ENCODE measurements at places on chromosomes 5 and 9.

DNA sequence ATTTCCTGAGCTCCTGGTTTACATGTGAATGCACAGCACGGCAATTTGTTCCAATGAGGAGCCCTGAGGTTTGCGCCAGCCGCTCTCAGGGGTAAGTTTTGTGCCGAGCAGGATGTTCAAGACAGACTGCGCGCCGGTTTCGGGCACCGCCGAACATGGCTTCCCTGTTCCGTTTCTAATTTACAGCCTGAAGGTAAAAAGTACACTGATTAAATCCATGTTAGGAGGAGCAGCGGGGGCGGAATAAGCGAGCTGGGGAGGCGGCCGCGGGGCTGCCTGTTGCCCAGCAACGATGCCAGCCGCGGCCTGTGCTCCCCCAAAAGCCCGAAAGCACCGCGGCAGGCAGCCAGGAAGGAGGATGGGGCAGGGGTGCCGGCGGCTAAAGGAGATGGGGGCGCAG, 6.4 kb downstream of the SOWAHA start:
- no peak for DNase-seq

- no peak for DNase-seq
These were observed 145.4 kb downstream of the GABBR2 start for GRCh38 chr9:98563212-98563907.

DNA sequence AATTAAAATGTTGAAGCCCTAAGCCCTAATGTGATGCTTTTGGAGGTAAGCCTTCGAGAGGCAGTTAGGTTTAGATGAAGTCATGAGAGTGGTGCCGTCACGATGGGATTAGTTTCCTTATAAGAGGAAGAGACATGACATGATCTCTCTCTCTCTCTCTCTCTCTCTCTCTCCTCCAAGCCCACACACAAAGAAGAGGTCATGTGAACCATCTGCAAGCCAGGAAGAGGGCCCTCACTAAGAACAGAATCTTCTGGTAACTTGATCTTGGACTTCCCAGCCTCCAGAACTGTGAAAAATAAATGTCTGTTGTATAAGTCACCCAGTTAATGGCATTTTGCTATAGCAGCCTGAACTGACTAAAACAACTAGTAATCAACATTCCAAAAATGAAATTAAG, 175.5 kb downstream of the GNA14 start:
- no peak for DNase-seq

DNA sequence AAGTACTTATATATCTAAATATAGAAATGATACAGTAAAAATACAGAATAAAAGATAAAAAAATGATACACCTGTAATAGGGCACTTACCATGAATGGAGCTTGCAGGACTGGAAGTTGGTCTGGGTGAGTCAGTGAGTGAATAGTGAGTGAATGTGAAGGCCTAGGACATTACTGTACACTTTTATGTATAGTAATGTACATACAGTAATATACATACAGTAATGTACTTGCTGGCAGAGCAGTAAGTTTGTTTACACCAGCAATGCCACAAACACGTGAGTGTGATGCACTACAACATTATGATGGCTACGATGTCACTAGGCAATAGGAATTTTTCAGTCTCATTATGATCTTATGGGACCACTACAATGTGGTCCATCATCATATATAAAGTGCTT, 34.2 kb downstream of the SUSD1 start:
- DNase-seq = no peak

DNA sequence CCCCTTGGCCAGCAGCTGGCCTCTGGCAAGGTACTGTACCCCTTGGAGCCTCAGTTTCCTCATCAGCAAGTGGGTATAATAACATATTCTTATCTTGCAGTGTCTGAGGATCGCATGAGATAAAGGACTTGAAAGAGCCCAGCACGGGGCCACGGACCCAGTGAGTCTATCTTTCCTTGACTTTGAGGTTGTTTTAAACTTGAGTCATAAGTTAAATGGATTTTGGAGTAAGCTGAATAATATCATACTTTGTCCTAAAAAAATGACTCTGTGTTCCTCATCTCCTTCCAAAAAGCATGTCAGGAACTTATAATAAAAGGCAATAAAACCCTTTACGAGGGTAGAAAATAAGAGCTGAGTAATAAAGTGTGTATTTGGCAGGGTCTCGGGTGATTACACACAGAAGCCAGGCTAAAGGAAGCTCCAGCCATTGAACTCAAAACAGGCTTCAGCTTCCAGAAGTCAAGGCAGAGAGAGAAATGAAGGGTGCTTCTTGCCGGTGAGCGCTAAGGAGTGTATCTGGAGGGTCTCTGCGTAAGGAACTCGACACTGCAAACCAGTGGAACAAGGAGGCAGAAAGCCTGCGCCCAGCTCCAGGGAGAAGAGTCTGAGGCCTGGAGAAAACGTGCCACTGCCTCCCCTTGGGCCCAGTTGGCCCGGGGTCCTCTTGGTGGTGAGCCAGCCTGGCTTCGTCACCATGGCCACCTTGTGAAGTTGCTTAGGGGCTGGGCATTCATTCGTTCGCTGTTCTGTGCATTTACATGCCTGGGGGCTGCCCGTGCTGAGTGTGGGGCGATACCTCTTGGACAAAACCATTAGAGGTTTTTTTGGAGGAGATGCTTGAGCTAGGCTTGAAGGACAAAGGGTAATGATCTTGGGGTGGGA, 72.4 kb upstream of the PHYKPL start:
- DNase-seq = no peak

DNA sequence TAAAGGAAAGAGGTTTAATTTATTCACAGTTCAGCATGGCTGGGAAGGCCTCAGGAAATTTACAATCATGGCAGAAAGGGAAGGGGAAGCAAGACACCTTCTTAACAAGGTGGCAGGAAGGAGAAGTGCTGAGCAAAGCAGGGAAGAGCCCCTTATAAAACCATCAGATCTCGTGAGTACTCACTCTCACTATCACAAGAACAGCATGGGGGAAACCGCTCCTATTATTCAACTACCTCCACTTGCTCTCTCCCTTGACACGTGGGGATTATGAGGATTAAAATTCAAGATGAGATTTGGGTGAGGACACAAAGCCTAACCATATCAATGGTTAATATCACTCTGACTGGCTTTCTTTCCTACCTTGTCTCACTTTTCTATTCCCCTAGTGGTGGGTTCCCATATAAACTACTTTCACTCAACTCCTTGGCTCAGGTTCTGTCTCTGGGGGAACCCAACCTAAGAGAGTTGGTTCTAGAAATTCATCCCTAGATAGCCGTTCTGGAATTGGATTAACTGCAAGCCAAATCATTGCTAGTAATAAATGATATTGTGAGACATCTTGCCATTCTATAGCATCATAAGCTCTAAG, 749.8 kb upstream of the GRAMD2B start:
- no peak for DNase-seq

DNA sequence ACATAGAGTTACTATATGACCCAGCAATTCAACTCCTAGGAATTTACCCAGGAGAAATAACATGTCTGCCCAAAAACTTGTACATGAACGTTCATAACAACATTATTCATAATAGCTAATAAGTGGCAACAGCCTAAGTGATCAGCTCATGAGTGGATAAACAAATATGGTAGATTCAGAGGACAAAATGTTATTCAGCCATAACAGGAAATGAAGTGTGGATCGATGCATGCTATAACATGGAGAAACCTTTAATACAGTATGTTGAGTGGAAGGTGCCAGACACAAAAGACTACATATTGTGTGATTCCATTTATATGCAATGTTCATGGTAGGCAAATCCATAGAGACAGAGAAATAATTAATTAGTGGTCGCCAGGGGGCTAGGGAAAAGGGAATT, 22.3 kb upstream of the NR3C1 start:
- no peak for DNase-seq

- DNase-seq = no peak
These were observed 159.0 kb upstream of the SLC12A2 start for GRCh38 chr5:127924606-127925005.

GRCh38 chr5:55541056-55541635, 6.4 kb upstream of the PLPP1 start:
- DNase-seq = no peak

DNA sequence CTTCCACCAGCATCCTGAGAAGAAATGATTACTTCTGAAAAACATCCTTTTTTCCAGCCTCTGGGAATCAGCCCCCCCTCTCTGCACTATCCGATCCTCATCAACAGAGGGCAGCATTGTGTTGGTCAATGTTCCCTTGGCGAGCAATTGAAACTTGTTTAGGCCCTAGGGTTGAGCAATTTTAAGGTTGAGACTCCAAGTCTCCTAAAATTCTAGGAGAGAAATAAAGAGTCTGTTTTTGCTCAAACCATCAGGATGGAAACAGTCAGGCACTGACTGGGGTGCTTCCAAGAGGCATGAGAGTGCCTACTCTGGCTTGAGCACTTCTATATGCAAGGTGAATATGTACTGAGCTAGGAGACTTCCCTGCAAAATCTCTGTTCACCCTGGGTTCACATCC, 12.4 kb upstream of the CYFIP2 start:
- DNase-seq = no peak

- no peak for DNase-seq
These were observed 126.0 kb upstream of the FAM120A start for GRCh38 chr9:93325307-93326035.

GRCh38 chr5:24624872-24625271, 19.9 kb downstream of the CDH10 start:
- no peak for DNase-seq

- DNase-seq = no peak
These were observed 73.5 kb upstream of the ALDH1A1 start for GRCh38 chr9:73026375-73026774.

DNA sequence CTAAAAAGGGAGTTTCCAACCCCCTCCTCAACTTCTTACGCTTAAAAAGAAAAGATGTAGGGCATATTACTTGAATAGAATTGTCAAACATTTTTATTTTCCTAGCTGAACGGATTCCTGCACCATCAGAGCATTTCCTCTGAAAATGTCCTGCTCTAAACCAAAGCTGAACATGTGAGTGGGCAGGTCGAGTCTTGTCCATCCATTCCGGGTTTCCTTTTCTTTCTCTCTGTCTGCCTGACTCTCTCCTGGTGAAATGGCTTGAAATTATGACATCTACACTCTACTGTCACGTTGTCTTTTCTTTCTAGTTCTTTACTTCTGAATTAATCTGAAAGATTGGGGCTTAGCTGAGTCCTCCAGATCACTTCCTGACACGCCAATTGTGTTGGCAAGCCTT, 39.2 kb upstream of the PTPN3 start:
- DNase-seq = no peak

DNA sequence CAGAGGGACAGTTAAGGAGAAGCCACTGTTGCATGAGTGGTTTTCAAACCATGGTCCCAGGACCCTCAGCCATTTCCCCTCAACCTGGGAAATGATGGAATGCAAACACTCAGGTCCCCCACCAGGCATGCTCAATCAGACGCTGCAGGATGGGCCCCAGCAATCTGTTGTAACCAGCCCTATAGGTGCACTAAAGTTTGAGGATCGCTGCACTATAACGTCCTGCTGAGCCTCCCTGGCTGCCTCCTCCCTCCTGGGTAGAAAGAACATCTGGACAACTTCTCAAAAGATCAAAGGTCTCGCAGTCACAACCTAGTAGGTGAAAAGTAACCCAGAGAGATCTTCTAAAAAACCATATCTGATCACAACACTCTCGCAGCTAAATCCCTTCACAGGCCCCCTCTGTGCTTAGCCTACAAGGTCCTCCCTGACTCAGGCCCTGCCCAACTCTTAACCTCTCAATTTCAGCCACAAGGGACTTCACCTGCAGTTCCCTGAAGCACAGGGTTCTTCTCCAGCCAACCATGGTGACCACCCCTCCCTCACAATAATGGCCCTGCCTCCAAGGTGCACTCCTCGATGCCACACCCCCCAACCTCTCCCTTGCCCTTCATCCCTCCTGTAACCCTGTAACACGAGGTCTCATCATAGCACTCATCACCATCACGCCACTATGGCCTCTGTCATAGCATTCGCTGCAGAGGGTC, 3.5 kb downstream of the SHB start:
- no peak for DNase-seq

- no peak for DNase-seq
These were observed 10.8 kb downstream of the FBXO38 start for GRCh38 chr5:148394587-148395019.

GRCh38 chr9:69470186-69470977, 145.4 kb downstream of the ENTREP1 start:
- no peak for DNase-seq

DNA sequence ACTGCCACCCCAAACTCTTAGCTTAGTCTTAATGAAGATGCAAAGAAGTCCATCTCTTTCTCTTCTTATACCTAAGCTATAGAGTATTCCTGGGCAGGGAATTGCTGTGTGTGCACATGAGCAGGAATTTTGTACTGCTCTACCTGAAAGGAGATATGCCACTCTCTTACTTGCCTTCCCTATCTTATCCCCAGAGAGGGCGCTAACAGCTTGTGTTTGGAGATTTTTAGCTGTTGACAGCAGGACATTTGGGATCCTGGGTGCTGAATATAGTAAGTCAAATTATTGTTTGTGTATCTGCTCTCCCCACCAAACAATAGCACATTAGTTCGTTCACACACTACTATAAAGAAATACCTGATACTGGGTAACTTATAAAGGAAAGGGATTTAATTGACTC, 159.5 kb downstream of the GABRG2 start:
- no peak for DNase-seq

- DNase-seq = no peak
These were observed 257.9 kb downstream of the DOCK8 start for GRCh38 chr9:472479-473075.

DNA sequence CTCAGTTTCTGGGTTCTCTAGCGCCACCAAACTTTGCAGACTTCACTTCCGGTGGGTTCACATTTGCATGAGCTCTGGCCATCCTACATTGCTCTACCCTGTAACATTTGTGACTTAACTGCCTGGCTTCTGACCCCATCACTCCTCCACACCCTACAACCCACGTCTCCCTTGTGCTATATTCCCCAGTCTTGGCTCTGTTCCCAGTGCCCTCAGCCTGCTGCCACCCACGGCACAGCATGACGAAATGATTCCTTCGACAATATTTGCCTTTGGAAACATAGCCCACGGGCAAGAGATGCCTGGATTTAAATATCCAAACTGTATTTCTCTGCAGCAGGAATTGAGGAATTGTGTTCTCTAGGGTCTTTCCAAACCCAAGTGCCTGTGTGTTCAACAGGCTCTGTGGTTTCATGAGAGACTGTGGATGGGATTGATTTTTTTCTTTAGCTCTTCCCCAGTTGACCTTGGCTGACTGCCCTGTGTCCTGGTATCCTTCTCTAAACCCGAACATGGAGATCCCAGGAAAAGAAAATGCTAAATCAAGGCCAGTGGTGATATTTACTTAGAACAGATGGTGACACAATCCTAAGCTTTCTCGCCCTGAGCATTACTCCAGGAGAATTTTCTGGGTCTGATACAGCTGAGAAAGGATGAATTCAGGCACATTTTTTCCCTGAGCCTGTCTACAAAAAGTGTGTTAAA, 44.4 kb upstream of the GRIA1 start:
- no peak for DNase-seq

DNA sequence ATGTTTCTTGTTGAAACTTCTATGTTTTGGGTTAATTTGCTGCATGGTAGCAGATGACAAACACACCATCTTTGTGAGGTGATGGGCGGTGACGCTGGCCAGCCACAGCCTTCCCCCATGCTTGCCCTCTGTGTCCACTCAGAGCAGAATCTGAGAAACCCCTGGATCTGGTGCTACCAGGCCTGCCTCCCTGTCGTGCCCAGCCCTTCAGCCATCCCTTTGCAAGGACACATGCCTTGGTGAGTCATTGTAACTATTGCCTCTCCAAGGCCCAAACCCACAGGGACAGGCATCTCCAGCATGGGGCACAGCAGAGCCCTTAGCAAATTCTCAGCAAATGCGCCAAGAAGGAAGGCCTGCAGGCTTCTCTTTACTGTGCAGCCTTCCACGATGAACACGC, 48.1 kb upstream of the FCN1 start:
- no peak for DNase-seq

- no peak for DNase-seq
These were observed 172.2 kb downstream of the HSD17B3 start for GRCh38 chr9:96129747-96130146.

GRCh38 chr5:150625164-150625535, 15.3 kb upstream of the SYNPO start:
- DNase-seq = no peak

All from activated CD4-positive, CD25-positive, alpha-beta regulatory T cell (primary cell).